ENCODE measurements at places on chromosomes 4 and X. TPM values are rescaled to one million over a fixed set of nuclear protein-coding genes. Genes with fewer than 3 reads are reported as not detected.

The SUPT20HL1 gene
- not detected for polyA plus RNA-seq

The KCNE5 gene
- polyA plus RNA-seq: 0.12 TPM

The PNMA6F gene
- polyA plus RNA-seq: not detected

The TSPAN7 gene
- polyA plus RNA-seq: 0.03 TPM

DNA sequence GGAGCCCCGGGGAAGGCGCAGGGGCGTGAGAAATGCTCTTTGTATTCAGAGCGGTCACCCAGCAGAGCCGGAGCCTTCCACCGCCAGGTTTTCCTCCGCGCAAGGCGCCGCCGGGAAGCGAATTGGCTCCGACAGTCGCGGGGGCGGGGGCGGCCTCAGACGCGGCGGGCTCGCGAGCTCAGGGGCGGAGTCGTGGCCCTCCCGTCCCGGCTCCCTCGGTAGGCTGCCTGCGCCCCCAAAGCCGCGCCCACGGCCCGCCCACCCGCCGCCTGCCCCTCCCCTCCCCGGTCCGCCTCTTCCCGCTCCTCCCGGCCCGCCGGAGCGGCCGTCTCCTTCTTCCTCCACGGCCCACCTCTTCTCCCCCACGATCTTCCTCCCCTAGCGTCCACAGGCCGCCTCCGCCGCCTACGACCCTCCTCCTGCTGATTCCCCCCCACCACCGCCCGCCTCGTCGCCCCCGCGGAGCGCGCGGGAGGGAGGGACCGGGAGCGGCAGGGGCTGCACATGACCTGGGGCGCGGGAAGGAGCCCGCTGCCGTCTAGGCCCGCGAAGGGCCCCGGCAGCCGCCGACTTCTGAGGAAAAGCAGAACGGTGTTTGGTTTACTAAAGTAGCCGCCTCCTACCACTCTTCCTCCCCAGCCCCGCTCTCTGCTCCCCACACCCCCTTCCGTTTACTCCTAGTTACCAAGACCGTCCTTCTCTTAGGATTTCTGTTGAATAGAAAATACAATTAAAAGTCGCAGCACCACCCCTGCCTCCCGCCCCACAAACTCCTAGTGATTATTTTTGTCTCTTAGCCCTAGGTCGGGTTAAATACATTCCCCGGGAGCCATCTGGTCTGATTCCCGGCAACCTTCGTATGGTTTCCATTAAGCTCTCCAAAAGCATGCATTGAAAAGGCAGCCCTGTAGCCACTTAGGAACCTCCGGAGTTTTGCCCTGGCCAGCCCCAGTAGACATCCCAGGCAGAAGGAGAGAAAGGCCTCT, 53.2 kb downstream of the C4orf51 start:
- peaks cover 38% of the 10 kb centered on the region for H3K4me1 ChIP-seq
- DNase-seq: peak; percentile 96
- H3K27me3 ChIP-seq: no peaks in the 10 kb centered on the region
- peak overlapping the region; percentile 49 for H3K4me3 ChIP-seq
- no peaks in the 10 kb centered on the region for H3K36me3 ChIP-seq

- DNase-seq: no peak
- H3K27ac ChIP-seq: no peak overlapping the region
- peaks cover 44% of the 10 kb centered on the region for H3K27me3 ChIP-seq
- no peaks in the 10 kb centered on the region for H3K4me1 ChIP-seq
- H3K36me3 ChIP-seq: no peaks in the 10 kb centered on the region
- no peak overlapping the region for H3K4me3 ChIP-seq
Observed at GRCh38 chr4:41873380-41874295, 61.6 kb upstream of the TMEM33 start.

GRCh38 chr4:109989044-109989443, 76.4 kb downstream of the EGF start:
- no peaks in the 10 kb centered on the region for H3K27me3 ChIP-seq
- no peak overlapping the region for H3K4me3 ChIP-seq
- DNase-seq: no peak

GRCh38 chr4:113467581-113467980, 294.0 kb downstream of the CAMK2D start:
- no peaks in the 10 kb centered on the region for H3K27me3 ChIP-seq
- peaks cover 19% of the 10 kb centered on the region for H3K4me1 ChIP-seq
- H3K4me3 ChIP-seq: peak overlapping the region; percentile 4
- peak; percentile 75 for DNase-seq
- no peaks in the 10 kb centered on the region for H3K36me3 ChIP-seq
- peak overlapping the region; percentile 88 for H3K27ac ChIP-seq

- no peak for DNase-seq
- no peaks in the 10 kb centered on the region for H3K36me3 ChIP-seq
- no peak overlapping the region for H3K27ac ChIP-seq
- H3K27me3 ChIP-seq: peaks cover 4% of the 10 kb centered on the region
- H3K4me1 ChIP-seq: no peaks in the 10 kb centered on the region
Observed at GRCh38 chr4:7412554-7412912, 22.2 kb downstream of the PSAPL1 start.

All from fibroblast of lung (primary cell).